H9 (cell line): ENCODE measurements at places on chromosomes 16 and 17. TPM values are rescaled to one million over a fixed set of nuclear protein-coding genes. Genes with fewer than 3 reads are reported as not detected.

The ALOX15B gene
- 0.11 TPM in 1 of 2 replicates, not detected in the other for total RNA-seq

The OR1F1 gene
- not detected in 2 replicates for total RNA-seq

- no peaks in the 10 kb centered on the region for H3K36me3 ChIP-seq
- H3K4me3 ChIP-seq: no peak overlapping the region
- no peaks in the 10 kb centered on the region for H3K27me3 ChIP-seq
- no peaks in the 10 kb centered on the region for H3K4me1 ChIP-seq
- DNase-seq: no peak
These were observed 19.6 kb upstream of the RABEP1 start for GRCh38 chr17:5262416-5262991.

- H3K27ac ChIP-seq: no peak within 1 kb of the TSS
- no peaks in the 10 kb centered on the region for H3K27me3 ChIP-seq
- H3K36me3 ChIP-seq: no peaks in the 10 kb centered on the region
- H3K4me3 ChIP-seq: no peak within 1 kb of the TSS
These were observed at the start of gene ZFP3 for GRCh38 chr17:5078106-5079028. ZFP3 (plus strand) TSS chr17:5078467; CDS start chr17:5091505, 13,038 bp downstream.

DNA sequence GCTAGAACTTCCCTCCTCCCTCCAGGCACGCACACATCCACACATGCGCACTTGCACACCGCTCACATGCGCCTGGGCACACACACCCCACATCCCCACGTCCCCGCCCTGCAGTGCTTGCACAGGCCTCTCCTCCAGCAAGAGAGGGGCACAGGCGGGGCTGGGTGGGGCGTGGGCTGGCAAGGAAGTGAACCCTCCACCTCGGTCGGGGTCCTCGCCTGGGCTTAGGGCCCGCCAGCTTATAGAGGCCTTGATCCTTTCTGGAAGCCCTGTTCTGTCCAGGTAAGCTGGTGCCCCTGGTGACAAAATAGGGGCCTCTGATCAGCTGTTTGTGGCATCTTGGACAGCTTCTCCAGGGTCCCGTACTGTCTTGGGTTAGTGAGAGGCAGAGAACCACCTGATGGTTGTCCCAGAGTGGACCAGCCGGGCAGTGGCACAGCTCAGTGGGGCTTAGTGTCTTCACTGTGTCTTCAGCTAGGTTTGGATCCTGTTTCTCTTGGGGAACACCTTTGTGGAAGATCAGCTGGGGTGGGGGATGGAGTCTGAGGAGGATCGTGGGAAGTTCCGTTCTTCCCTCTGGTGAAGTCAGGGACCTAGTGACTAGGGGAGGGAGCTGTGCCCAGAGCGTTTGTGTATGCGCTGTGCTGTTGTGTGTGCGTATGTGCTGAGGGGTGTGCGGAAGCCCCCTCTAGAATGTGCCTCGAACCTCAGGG lies 12.1 kb downstream of the TBX4 start:
- peaks cover 56% of the 10 kb centered on the region for H3K27me3 ChIP-seq
- no peak overlapping the region for H3K27ac ChIP-seq
- H3K4me3 ChIP-seq: no peak overlapping the region
- DNase-seq: peak; percentile 36
- no peaks in the 10 kb centered on the region; the same call in 2 of the 3 replicates for H3K36me3 ChIP-seq
